Activated CD4-positive, alpha-beta memory T cell treated with anti-CD3 and anti-CD28 coated beads for 36 hours (primary cell): ENCODE measurements at places on chromosomes 1 and 21. TPM values are rescaled to one million over a fixed set of nuclear protein-coding genes. Genes with fewer than 3 reads are reported as not detected.

The KIAA0040 gene
- total RNA-seq, result 34.5 TPM

The HMGN1 gene
- 441 TPM for total RNA-seq

The DNAJC28 gene
- total RNA-seq, result 0.67 TPM

The INSRR gene
- total RNA-seq, result 0.05 TPM

The TFF3 gene
- total RNA-seq, result not detected

The RGS8 gene
- not detected for total RNA-seq

- H3K36me3 ChIP-seq, result no peaks in the 10 kb centered on the region
- no peaks in the 10 kb centered on the region for H3K4me1 ChIP-seq
- no peak overlapping the region for H3K27ac ChIP-seq
- H3K4me3 ChIP-seq, result no peak overlapping the region
- DNase-seq, result no peak
Observed at GRCh38 chr1:73804935-73805334, 393.0 kb downstream of the LRRIQ3 start.
